ENCODE measurements at places on chromosomes 7 and 10.

GRCh38 chr7:20404320-20404719 is 73.6 kb downstream of the ITGB8 start:
- DNase-seq: no peak

DNA sequence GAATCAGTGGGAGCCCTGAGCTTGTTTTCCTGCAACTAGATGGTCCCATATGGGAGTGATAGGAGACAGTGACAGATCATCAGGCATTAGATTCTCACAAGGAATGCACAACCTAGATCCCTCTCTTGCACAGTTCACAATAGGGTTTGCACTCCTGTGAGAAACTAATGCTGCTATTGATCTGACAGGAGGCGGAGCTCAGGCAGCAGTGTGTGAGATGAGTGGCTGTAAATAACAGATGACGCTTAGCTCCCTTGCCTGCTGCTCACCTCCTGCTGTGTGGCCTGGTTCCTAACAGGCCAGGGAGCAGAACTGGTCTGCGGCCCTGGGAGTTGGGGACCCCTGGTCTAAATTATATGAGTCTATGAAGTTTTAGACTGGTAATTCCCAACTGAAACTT is 3.9 kb downstream of the MIOS start:
- DNase-seq: no peak

GRCh38 chr7:97418312-97418711 is 300.8 kb downstream of the SDHAF3 start:
- no peak for DNase-seq

DNA sequence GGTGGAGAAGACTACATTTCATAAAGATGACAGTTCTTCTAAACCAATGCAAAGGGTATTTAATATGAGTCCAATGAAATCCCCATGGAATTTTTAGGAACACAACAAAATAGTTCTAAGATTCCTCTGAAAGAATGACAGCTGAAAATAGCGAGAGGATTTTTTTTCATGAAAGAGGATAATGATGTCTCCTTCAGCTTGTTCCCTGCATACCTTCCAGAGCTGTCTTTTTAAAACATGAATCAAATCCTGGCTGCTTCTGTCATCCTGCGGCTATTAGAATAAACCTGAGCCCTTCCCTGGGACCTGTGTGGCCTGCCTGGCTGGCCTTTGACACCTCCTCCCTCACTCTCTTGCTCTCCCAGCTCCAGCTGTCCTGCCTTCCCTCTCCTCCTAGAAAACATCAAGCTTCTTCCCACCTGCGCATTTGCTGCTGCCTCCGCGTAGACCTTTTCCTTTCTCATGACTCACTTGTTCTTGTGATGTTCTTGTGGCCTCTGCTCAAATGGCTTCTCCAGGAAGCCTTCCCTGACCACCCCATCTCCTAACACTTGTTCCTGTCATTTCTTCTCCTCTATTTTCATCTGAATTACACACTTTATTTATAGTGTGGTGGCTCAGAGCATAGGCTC is 57.4 kb downstream of the EEPD1 start:
- DNase-seq: no peak

GRCh38 chr10:24884316-24884715 is 68.1 kb downstream of the PRTFDC1 start:
- no peak for DNase-seq

DNA sequence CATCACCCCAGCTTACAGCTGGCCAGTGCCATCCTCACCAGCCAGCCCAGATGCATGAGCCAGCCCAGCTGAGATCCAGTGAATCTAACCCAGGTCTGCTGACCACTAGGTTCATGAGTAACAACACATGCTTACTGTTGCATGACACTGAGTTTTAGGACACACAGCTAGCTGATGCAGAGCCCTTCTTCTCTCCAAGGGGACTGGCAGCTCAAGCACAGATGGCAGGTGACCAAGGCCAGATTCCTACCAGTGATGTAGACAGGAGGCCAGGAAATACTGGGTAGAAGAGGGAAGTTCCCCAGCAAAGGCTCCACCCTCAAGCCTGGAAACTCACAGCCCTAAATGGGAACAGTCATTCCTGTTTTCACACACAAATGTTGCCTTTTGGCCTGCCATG is 236.6 kb downstream of the GRID1 start:
- DNase-seq: no peak

- DNase-seq: no peak
These were observed 73.1 kb downstream of the CDC123 start for GRCh38 chr10:12269056-12269455.

DNA sequence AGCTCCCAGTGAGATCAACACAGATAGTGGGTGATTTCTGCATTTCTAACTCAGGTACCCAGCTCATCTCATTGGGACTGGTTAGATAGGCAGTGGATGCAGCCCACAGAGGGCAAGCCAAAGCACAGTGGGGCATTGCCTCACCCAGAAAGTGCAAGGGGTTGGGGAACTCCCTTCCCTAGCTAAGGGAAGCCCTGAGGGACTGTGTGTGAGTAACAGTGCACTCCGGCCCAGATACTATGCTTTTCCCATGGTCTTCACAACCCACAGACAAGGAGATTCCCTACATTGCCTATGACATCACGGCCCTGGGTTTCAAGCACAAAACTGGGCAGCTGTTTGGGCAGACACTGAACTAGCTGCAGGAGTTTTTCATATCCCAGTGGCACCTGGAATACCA is 62.8 kb downstream of the PPP1R3A start:
- DNase-seq: no peak

DNA sequence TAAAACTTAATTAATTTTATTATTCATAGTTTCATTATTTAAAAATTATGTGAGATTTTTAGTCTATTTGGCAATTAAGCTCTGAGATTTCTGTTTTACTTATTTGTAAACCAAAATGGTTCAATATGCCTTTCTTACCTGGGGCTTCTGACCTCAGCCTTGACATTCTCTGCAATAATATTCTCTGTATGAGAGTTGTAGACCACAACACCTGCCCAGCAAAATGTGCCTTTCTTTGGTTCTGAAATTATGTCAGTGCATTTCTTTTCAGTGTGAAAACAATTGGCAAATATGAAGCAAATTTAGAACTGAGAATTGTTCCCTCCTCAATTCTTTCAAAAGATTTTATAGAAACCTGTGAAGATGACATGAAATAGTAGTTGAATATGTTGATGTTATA is 426.4 kb upstream of the FZD8 start:
- DNase-seq: no peak

- DNase-seq: no peak
These were observed 47.3 kb downstream of the MYPN start for GRCh38 chr10:68156373-68157185.

DNA sequence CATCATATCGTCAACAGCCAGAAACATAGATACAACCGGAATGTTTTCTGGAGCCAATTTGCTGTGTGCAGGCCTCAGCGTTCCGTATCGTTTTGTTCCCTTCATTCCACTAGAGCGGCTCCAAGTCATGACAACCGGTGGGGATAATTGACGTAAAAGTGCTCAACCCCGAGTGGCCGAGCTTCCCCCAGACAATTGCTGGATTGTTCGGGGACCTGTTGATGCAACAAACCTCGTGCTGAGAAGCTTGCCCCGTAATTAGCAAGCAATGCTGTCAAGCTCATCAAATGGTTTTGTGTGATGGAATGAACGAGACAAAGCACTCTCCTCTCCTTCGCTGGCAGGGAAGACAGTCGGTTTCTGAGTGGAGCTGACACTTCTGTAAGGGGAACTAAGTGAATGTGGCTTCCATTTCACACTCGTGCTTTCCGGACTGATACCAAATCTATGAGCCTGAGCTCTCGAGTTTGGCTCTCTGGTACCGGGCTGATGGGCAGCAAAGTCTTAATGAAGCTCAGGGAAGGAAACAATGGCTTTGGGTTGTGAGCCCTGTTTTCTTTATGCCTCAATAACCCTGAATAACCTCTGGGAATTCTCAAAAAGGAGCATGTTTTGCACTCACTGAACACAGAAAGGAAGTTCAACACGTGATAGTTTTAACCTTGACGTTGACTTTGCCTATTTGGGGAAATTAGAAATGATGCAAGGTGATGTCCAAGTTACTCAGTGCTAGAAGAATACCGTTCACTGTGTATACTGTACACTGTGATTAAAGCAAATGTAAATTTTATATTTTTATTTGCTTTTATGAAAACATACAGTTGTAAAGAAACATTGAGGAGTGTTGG is 220.5 kb downstream of the BAMBI start:
- no peak for DNase-seq

- no peak for DNase-seq
These were observed 720 bp downstream of the SNCG start for GRCh38 chr10:86958901-86959736.

- no peak for DNase-seq
These were observed 95.4 kb downstream of the CCDC3 start for GRCh38 chr10:12906051-12906541.

DNA sequence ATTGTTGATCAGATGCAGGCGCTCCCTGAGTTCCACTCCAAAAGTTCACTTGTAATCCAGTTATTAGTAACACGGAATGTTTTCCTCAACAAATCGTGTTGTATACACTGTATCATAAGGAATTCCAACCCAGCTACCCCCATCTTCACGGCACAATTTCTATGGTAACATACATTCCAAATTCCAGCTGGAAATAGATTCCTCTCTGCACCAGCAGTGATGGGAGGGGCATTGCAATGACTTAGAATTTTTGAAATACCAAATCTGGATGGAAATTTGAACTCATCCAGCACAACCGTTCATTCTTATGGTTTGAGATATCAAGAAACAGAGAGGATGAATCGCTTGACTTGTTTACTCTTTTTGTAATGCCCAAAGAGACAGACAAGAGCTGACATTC is 38.9 kb upstream of the RHEB start:
- DNase-seq: peak; percentile 77

- no peak for DNase-seq
These were observed 45.2 kb upstream of the BHLHA15 start for GRCh38 chr7:98165827-98166667.

- DNase-seq: no peak
These were observed 13.4 kb downstream of the NOC3L start for GRCh38 chr10:94349327-94349726.

GRCh38 chr7:151345576-151346469 is 4.2 kb downstream of the NUB1 start:
- no peak for DNase-seq

DNA sequence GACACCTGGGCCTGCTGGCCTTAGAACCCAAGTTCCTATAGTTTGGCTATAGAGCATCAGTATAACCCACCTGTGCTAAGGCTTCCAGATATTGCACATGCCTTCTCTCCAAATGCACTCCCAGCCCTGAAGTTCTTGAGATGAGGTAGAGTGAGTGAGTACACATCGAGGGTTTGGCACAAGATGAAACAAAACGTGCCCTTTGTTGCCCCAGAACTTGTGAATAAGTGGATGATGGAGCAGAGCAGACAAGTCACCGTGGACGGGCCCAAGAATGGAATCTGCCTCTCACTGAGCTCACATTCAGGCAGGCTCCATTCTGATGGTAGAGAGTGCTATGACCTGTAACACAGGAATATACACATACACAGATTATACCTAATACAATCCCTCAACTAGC is 73.0 kb upstream of the STK17A start:
- DNase-seq: no peak

- no peak for DNase-seq
These were observed 413.0 kb upstream of the ADARB2 start for GRCh38 chr10:2150288-2150687.

DNA sequence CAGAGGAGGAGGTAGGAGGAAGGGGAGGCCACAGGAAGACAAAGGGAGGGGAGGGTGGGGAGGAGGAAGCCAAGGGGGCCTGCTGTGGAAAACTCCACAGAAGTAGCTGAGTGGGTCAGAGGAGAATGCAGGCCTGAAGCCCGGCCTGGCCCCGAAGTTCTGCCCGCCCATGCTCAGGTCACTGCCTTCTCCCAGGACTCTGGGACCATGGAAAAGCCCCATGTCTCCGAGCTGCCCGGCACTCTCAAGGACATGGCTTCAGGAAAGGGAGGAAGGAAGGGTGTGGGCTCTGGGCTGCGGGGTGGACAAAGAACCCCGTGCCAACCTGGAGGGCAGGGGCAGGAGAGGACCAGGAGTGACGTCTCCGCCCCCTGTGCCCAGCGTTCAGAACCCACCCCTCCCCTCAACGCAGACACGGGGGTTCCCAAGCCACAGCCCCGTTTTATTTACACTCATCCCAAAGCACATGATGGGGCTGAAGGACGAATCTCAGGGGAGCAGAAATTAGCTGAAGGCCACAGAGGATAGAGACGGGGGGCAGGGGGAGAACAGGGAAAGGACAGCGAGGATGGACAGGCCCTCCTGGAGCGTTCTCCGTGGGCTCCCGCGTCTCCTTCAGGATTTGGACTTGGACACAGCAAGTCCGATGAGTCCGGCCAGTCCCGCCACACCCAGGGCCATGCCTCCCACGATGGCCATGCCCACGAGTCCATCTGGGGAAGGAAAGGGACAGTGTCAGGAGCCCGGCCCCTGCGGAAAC is 1.8 kb upstream of the CLDN15 start:
- DNase-seq: no peak

DNA sequence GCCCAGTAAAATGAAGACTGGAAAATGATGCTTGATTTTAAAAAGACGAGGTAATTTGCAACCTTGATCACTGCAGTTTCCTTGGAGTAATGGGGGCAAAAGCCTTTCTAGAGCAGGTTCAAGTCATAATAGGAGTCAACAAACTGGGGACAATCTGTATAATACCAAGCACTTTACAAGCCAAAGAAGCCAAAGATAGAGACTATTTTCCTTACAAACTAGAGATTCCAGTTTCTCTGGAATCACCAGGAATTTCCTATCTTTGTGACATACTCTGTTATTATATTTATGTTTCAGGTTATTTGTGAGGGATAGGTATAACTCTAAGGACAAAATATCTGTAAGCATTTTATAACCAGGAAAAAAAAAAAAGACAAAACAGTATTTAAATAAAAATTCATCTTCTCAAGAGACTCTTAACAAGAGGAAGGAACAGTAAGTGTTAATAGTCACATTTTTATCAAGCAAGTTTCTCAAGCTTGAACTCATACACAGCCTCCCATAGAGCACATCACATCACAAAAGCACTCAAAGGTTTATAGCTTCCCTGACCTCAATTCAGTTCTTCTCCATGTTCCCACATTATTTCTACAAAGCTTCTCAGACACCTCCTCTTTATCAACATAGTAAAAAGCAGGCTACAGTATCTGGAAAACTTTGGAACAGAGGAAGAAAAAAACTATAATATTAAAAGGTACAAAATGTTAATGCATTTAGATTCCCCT is 18.9 kb downstream of the JMJD1C start:
- DNase-seq: no peak

DNA sequence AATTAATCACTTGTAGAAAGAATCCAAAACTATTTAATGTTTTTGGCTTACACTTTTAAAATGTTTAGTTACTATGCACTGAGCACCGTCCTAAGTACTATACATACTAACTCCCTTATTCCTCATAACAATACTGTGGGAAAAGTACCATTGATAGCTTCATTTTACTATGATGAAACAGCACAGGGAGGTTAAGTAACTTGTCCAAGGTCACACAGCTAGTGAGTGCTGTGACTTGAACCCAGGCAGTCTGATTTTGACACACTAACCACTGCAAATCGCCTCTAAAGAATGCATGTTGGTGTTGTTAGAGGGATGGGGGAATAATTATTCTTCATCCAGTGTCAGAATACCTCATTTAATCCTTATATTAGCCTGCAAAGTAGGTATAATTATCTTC is 1.9 kb upstream of the RELN start:
- DNase-seq: no peak
